ENCODE measurements at places on chromosomes 11 and 22. TPM values are rescaled to one million over a fixed set of nuclear protein-coding genes. Genes with fewer than 3 reads are reported as not detected.

DNA sequence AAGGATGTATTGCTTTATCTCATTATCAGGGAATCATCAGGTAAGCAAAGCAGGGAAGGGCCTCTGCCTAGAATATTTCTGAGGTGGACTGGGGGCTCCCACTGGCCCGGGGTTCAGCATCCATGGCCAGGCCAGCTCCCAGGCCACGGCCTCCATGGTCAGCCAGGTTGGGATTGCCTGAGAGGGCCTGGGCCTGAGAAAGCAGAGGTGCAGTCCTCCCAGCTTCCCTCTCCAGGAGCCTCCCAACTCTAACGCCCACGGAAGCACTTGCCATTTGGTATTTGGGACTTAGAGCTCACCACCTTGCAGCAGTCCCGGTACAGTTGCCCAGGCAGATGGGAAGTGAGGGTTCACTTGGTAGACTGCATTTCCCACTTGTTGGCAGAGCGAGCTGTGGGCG is 12.7 kb downstream of the DGAT2 start:
- no peak overlapping the region for H3K27ac ChIP-seq
- peaks cover 74% of the 10 kb centered on the region for H3K4me1 ChIP-seq
- no peak overlapping the region for H3K4me3 ChIP-seq
- DNase-seq: no peak

DNA sequence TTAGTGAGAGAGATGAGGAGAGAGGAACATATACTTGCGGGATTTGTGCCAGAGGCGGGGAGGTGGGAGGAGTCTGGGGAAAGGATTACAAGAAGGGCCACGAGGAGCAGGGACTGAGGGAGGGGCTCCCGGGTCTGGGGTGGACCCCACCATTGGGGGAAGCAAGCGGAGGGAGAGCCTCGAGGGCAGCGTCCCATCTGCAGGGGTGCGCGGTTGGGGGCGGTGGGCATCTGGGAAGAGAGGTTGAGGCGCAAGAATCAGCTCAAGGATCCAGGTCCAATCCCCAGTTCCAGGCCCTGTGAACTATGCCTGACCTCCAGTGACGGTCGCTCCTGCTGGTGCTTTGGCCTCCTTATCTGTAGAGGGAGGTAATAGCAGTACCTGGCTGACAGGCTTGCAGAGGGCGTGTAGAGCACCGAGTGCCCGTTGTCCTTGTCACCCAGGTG is 38.0 kb downstream of the ADAMTS15 start:
- no peak overlapping the region for H3K4me3 ChIP-seq
- H3K4me1 ChIP-seq: no peaks in the 10 kb centered on the region
- no peak overlapping the region for H3K27ac ChIP-seq
- H3K36me3 ChIP-seq: no peaks in the 10 kb centered on the region
- peaks cover 2% of the 10 kb centered on the region for H3K27me3 ChIP-seq

GRCh38 chr11:106457727-106458126 is 380.3 kb downstream of the AASDHPPT start:
- no peaks in the 10 kb centered on the region for H3K27me3 ChIP-seq
- H3K27ac ChIP-seq: no peak overlapping the region
- H3K36me3 ChIP-seq: no peaks in the 10 kb centered on the region
- no peaks in the 10 kb centered on the region for H3K4me1 ChIP-seq
- DNase-seq: no peak
- H3K4me3 ChIP-seq: no peak overlapping the region

DNA sequence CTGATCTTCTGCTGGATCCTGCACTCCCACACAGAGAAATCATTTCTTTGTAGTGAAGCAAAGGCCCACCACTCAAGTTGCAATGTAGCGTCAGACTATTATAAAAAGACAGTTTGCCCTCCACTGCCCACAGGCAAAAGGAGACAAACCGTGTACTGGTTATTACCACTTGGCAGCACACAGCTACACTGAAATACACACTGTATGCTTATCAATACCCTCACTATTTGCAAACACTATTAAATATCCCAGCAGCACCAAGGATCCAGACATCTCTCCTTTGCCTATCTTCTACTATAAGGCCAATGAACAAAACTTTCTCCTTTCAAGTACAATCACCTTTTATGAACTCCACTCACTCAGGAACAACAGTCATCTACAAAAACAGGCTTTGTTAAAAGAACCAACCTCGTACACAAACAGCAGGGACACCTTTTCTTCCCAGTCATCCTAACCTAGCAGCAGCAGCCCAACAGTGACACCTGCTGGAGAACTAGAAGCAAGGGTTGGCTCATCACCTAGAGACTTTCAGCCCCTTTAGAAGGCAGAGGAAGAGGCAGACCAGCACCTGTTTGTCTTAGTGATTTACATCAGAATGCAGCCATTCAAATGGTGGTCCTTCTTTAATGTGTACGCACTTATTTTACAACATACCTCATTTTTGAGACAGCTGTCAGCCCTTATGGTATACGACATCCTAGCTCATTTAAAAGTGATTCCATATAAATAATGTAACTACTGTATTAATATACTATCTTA is 56.1 kb downstream of the AMBRA1 start:
- peaks cover 10% of the 10 kb centered on the region for H3K36me3 ChIP-seq
- H3K4me1 ChIP-seq: no peaks in the 10 kb centered on the region
- H3K27ac ChIP-seq: no peak overlapping the region
- peak; percentile 65 for DNase-seq

- H3K27me3 ChIP-seq: no peaks in the 10 kb centered on the region
- DNase-seq: no peak
- H3K36me3 ChIP-seq: no peaks in the 10 kb centered on the region
- no peak overlapping the region for H3K4me3 ChIP-seq
- peaks cover 3% of the 10 kb centered on the region for H3K4me1 ChIP-seq
Measured at GRCh38 chr11:118180300-118180703, 3.9 kb upstream of the SCN2B start.

GRCh38 chr11:27933992-27934829 is 173.7 kb downstream of the KIF18A start:
- no peaks in the 10 kb centered on the region for H3K4me1 ChIP-seq
- no peak overlapping the region for H3K4me3 ChIP-seq
- DNase-seq: no peak
- no peaks in the 10 kb centered on the region for H3K27me3 ChIP-seq

GRCh38 chr22:43060183-43060582 is 29.0 kb downstream of the TTLL1 start:
- H3K36me3 ChIP-seq: no peaks in the 10 kb centered on the region
- H3K4me1 ChIP-seq: no peaks in the 10 kb centered on the region
- H3K4me3 ChIP-seq: no peak overlapping the region

DNA sequence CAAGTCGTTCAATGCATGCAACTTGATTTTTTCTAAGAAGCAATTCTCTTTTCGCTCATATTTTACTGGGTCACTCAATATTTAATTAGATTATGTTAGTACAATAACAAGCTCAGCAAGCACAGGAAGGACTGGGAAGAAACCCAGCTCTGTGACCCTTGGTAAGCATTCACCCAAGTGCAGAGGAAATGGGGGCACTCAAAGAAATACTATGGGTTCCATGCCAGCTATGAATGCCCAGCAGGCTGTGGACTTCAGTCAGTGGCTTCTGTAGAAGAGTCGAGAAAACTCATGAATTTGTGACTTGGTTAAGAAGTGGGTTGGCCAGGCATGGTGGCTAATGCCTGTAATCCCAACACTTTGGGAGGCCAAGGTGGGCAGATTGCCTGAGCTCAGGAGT is 123.6 kb downstream of the GALNT18 start:
- H3K4me3 ChIP-seq: no peak overlapping the region
- H3K4me1 ChIP-seq: peaks cover 26% of the 10 kb centered on the region
- no peaks in the 10 kb centered on the region for H3K27me3 ChIP-seq
- H3K36me3 ChIP-seq: no peaks in the 10 kb centered on the region

GRCh38 chr11:38089726-38090125 is 1491.7 kb upstream of the RAG2 start:
- H3K27me3 ChIP-seq: no peaks in the 10 kb centered on the region
- no peaks in the 10 kb centered on the region for H3K4me1 ChIP-seq
- no peak for DNase-seq
- no peaks in the 10 kb centered on the region for H3K36me3 ChIP-seq
- H3K27ac ChIP-seq: no peak overlapping the region

- H3K36me3 ChIP-seq: no peaks in the 10 kb centered on the region
- no peak for DNase-seq
- no peak overlapping the region for H3K27ac ChIP-seq
Measured at GRCh38 chr11:107821199-107821927, 37.2 kb downstream of the SLC35F2 start.

- H3K4me1 ChIP-seq: no peaks in the 10 kb centered on the region
- no peak for DNase-seq
- no peaks in the 10 kb centered on the region for H3K36me3 ChIP-seq
- H3K4me3 ChIP-seq: no peak overlapping the region
- no peak overlapping the region for H3K27ac ChIP-seq
Measured at GRCh38 chr11:9600644-9601036, 27.2 kb downstream of the WEE1 start.

DNA sequence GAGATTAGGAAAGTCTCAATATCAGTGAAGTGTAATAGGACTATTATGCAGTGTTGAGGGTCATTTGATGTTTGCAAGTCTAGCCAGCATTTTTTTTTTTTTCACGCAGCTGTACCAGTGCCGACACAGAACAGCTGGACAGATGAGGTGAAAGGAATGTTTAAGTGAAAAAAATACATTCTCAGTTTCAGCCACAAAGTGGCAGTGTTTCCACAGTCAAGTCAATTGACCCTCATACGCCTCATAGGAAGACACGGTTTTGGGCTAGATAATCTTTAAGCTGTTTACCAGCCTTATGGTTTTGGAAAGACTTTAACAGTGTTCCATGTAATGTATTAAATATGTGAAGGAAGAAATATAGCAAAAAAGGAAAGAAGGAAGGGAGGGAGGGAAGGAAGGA is 349.9 kb upstream of the ANO3 start:
- peaks cover 3% of the 10 kb centered on the region for H3K4me1 ChIP-seq
- DNase-seq: no peak
- H3K4me3 ChIP-seq: no peak overlapping the region
- no peaks in the 10 kb centered on the region for H3K27me3 ChIP-seq
- no peaks in the 10 kb centered on the region for H3K36me3 ChIP-seq
- no peak overlapping the region for H3K27ac ChIP-seq

- no peaks in the 10 kb centered on the region for H3K36me3 ChIP-seq
- peaks cover 11% of the 10 kb centered on the region for H3K27me3 ChIP-seq
- no peak for DNase-seq
Measured at GRCh38 chr11:131064373-131064991, 148.2 kb upstream of the SNX19 start.

DNA sequence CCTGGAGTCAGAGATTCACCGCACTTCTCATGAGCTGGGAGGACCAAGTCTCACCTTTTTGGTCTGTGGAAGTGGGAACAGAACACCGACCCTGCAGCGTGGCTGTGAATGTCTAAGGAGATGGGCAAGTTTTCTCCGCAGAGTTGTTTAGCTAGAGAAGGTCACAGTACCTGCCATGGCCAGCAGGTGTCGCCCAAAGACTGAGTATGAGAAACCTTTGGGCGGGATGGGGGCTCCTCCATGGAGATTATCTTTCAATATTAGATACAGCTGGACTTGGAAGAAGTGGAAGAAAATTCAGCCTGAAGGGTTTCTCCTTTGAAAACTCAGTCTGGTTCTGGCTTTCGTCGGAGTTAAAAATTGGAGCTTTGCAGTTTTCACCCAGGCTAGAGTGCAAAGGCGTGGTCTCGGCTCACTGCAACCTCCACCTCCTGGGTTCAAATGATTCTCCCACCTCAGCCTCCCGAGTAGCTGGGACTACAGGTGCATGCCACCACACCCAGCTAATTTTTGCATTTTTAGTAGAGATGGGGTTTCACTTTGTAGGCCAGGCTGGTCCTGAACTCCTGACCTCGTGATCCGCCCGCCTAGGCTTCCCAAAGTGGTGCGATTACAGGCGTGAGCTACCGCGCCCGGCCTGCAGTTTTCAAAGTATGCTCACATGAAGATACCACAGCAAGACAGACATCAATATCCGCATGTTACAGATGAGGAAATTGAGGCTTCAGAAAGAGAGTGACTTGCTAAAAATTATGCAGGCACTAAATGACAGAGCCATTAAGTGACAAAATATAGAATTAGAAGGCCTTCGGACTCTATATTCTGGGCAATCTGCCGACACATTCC is 10.7 kb upstream of the DSCAML1 start:
- no peaks in the 10 kb centered on the region for H3K27me3 ChIP-seq
- H3K27ac ChIP-seq: no peak overlapping the region
- no peaks in the 10 kb centered on the region for H3K4me1 ChIP-seq
- peak; percentile 78 for DNase-seq
- no peaks in the 10 kb centered on the region for H3K36me3 ChIP-seq
- H3K4me3 ChIP-seq: no peak overlapping the region

GRCh38 chr22:43345356-43345755 is 2.2 kb upstream of the SCUBE1 start:
- H3K27ac ChIP-seq: peak overlapping the region; percentile 62
- H3K4me3 ChIP-seq: no peak overlapping the region
- H3K4me1 ChIP-seq: peaks cover 23% of the 10 kb centered on the region
- H3K36me3 ChIP-seq: no peaks in the 10 kb centered on the region
- no peaks in the 10 kb centered on the region for H3K27me3 ChIP-seq

DNA sequence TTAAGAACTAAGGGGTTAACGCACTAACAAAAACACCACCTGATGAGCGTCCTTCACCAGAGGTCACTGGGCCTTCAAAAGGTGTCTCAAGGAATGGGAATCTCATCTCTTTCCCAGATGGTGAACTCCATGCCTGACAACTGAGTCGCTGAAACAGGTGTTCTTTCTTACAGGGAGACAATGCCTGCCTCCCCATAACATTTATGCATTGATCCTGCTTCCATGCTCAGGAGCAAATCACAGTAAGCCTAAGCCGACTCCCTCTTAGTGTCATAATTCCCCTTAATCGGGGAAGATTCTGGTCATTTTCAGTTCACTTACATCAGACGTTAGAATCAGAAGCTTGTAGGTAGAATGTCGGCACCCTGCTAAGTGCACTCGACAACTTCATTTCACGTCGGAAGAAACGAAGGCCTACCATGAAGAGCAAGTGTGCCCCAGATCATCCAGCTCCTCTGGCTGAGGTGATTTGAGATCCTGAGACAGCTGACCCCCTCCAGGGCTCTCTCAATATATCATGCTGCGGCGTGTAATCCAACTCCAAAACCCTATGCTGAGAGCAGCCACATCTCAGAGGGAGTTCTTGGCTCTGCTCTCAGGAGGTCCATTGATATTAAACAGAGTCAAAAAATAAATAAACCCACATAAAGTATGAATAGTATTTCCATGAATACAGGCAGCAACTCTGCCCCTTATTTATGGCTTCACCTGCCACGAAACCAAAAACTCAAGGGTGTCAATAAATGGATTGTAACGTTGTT is 163.1 kb downstream of the LARGE1 start:
- no peaks in the 10 kb centered on the region for H3K27me3 ChIP-seq
- no peak for DNase-seq
- no peak overlapping the region for H3K4me3 ChIP-seq
- peaks cover 2% of the 10 kb centered on the region for H3K36me3 ChIP-seq

The VSTM5 gene
- not detected for total RNA-seq

The IL17REL gene
- not detected for total RNA-seq

The USH1C gene
- total RNA-seq: 0.09 TPM

The HBB gene
- total RNA-seq: 5.7 TPM

The CRYBB3 gene
- not detected for total RNA-seq

Measured in liver (tissue), 10 donors.